ENCODE measurements at places on chromosomes 2 and 18.

GRCh38 chr2:54514822-54515569 is 58.9 kb downstream of the SPTBN1 start:
- no peak for DNase-seq

DNA sequence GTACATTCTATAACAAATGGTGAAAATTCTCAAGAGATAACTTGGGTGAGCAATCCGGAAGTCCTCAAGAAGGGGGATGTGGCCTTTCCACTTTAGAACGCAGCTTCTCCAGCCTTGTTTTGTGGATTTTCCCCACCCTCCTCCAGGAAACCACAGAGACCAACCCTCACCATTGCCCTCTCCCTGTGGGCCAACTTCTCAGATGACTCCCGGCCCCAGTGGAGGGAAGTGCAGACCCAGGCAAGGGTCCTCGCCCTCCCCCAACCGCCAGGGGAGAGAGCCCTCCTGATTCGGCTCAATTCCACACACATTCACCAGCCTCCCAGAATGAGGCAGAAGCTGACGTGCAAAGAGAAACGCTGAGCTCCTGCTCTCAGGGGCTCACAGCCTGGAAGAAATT is 277.2 kb downstream of the EIPR1 start:
- no peak for DNase-seq

DNA sequence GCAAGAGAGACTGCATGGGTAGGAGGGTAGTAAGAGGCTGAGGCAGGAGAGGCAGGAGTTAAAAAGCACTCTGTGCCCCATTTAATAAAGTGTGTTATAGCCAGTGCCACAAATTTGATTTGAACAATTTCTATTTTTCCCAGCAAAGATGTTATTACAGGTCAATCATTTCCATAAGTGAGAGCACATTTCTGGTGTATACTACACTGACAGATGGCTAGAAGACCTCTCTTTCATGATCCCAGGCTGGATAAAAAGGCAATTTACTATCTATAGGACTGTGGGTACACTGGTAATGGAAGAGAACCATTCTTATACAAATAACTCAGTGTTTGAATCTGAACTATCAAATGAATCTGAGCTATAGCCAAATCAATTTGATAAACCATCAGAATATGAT is 176.2 kb downstream of the FSHR start:
- DNase-seq: no peak

GRCh38 chr2:105180491-105180972 is 61.0 kb upstream of the GPR45 start:
- no peak for DNase-seq

- DNase-seq: no peak
Measured at GRCh38 chr2:98696200-98696599, 34.7 kb downstream of the MGAT4A start.

DNA sequence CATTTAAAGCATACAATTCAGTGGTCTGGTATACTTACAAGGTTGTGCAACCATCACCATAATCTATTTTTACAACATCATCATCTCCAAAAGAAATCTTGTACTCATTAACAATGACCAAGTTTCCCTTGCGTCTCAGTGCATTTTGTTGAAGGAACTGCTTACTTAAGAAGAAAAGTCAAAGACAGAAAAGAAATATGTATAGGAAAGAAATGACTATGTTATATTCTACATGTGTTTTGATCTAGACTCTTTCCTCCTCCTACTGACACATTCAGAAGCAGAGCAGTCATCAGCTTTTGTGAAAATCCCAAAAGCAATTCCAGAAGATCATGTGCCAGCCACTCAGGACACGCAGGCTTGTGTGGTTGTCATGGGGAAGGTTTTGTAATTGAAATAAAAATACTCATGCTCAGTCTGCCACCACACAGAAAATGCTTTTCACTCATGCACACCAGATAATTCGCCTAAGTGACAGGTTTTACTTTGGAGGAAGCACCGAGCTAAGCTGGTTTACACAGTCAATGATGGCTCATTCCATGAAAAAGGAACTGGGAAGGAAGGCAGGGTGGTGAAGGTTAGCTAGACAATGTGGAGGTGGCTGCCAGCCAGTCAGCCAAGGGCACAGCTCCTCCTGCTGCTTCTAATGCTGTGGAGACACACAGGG is 158.5 kb upstream of the REV1 start:
- DNase-seq: peak; percentile 84

GRCh38 chr2:1588978-1589621 is 155.2 kb downstream of the PXDN start:
- peak; percentile 67 for DNase-seq

DNA sequence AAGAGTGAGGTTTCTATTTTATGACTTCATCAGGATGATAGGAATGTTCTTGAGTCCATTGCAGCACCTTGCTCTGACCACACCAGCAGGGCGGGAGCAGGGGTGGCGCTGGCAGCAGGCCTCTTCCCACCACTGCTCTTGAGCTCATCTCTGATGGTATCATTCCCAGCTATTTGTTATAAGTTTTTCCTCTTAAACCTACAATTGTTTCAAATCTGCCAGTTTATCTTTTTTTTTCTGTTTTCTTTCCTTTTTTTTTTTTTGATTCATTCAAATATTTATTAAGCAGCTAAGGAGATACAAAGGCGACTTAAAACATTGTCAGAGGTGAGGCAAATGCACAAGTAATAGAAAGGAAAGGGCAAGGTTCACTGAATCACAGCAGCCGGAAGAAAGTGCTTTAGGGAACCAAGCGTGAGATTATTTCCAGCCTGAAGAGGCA is 28.7 kb downstream of the NIFK start:
- peak; percentile 9 for DNase-seq

GRCh38 chr2:18754286-18754685 is 164.9 kb upstream of the NT5C1B start:
- no peak for DNase-seq

GRCh38 chr2:100394111-100394641 is 23.3 kb downstream of the CHST10 start:
- no peak for DNase-seq

DNA sequence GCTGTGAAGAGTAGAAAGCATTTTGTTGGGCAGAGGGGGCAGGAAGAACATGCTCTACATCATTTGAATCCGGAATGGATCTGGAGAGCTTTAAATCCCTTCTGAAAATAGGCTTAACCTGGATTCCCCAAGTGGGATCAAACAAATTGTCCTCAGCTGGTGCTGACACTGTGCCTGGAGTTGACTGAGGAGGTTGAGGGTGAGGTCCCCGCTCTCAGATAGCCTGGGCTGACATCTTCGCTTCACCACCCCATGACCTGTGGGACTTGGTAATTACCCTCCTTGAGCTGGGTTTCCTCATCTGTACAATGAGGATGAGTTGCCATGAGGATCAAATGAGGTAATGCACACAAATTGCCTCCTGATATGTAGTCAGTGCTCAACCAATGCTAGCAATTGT is 117.8 kb upstream of the SMAD2 start:
- DNase-seq: no peak

DNA sequence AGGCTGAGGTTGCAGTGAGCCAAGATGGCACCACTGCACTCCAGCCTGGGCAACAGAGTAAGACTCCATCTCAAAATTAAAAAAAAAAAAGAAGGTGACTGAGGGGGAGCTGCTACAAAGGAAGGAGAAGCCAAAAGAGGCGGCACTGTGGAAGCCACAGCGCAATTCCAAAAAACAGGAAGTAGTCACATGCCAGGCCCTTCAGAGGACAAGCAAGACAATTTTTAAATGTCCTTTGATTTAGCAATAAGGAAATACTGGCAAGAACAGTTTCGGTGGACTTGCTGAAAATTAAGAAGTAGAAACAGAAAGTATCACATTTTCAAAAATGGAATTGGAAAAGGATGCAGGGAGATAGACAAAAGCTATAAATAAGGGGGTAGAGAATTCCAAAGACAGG is 122.8 kb downstream of the OSBPL1A start:
- no peak for DNase-seq

GRCh38 chr2:56291711-56292110 is 107.9 kb downstream of the CCDC85A start:
- DNase-seq: no peak

GRCh38 chr2:110724820-110725219 is 7.6 kb upstream of the ACOXL start:
- DNase-seq: no peak

GRCh38 chr2:194661431-194661830 is 995.6 kb upstream of the SLC39A10 start:
- DNase-seq: no peak

DNA sequence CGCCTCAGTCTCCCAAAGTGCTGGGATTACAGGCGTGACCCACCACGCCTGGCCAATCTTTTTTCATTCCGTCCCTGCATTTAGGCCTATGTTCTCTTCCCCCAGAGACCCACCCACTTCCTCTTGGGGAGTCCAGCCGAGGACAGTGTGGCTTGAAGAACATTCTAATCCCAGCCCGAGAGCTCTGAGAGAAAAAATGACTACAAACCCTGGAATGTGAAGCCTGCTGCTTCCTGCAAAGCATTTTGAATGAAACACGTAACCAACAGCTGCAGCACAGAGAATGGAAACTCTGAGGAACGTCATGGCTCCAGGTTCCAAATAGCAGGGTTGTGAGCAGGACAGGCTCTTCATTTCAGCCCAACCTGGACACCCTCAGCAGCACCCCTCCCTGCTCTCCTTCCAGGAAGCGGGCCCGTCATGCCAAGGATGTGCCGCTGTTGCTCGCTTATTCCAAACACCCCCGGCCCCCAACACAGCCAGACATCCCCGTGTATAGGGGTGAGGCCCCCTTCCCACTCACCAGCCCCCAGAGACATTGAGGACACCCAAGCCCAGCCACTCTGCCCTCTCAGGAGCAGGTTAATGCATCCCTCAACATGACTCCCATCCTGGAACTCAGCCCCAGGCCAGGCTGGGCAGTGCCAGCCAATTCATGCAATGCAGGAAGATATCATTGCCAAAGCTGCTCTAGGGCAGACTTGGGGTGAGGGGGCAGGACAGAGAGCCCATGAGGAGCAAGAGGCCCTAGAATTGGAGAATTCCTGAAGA is 139.8 kb downstream of the ZFP36L2 start:
- peak; percentile 100 for DNase-seq

- no peak for DNase-seq
Measured at GRCh38 chr2:151465771-151466170, 56.1 kb downstream of the RIF1 start.

DNA sequence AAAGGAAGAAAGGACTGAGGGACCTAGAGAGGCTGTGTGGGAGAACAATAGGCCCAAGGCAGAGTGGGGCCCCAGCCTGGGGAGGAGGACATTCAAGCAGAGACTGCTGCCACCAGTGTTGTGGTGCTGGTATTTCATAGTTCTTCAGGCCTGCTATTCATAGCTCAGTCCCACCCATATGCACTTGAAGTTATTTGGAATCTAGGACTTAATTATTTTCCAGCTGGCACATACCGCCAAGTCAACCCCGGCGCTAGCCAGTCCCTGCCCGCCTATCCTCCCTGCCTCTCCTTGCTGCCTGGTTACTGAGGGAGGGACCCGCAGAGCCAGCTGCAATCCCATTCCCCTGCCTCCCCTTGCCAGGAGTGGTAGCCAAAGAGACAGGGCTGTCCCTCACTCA is 141.2 kb downstream of the CABLES1 start:
- no peak for DNase-seq

GRCh38 chr2:12501469-12502158 is 215.1 kb upstream of the TRIB2 start:
- no peak for DNase-seq

GRCh38 chr2:119431155-119431975 is at the start of gene TMEM37:
Gene TMEM37, plus strand, starts transcription at chr2:119431854. Its CDS starts 50 bp downstream, at chr2:119431904.
- peak; percentile 66 for DNase-seq

GRCh38 chr2:9168821-9169221 is 37.8 kb upstream of the ASAP2 start:
- no peak for DNase-seq

DNA sequence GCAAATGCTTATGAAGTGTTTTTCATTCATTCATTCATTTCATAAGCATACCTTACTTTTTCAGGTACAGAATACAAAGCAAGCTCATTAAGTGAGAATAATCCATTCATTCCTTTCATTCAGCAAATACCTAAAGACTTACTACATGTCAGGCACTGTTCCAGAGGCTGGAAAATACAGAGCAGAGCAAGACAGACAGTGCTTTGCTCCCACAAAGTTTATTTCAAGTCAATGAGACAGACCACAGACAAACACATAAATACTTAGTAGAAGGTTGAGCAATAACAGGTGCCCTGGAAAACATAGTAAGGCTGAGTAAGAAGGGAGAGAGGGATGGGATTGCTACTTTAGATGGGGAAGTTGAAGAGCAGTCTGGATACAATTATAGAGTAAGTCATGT is 309.8 kb downstream of the C1D start:
- peak; percentile 78 for DNase-seq

DNA sequence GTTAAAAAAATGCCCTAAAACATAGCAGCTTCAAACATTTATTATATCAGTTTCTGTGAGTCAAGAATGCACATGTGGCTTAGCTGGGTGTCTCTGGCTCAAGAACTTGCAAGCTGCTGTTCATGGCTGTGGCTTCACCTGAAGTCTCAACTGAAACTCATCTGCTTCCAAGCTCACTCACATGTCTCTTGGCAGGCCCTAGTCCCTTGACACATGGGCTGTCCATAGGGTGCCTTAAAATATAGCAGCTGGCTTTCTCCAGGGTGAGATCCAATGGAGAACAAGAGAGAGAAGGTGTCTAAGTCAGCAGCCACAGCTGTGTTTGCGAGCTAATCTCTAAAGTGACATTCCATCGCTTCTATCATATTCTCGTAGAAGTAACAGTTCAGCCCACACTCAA is 152.8 kb downstream of the DSEL start:
- DNase-seq: peak; percentile 2

GRCh38 chr2:27118525-27119329 is at the start of gene CGREF1:
Gene CGREF1, minus strand, starts transcription at chr2:27119128. Its CDS starts 14,762 bp downstream, at chr2:27104366.
- DNase-seq: no peak

DNA sequence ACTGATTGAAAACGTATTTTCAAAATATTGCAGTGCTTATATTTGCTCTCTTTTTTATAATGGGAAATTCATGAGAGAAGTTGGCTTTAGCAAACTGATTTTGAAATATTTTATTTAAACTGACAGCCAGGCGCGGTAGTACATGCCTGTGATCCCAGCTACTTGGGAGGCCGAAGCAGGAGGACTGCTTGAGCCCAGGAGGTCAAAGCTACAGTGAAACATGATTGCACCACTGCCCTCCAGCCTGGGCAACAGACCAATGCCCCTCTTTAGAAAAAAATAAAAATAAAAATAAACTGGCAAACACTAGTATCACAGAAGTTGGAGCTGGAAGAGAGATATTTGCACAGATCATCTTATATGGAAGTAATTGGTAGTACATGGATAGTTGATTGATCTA is 20.7 kb downstream of the ZBTB7C start:
- DNase-seq: no peak

DNA sequence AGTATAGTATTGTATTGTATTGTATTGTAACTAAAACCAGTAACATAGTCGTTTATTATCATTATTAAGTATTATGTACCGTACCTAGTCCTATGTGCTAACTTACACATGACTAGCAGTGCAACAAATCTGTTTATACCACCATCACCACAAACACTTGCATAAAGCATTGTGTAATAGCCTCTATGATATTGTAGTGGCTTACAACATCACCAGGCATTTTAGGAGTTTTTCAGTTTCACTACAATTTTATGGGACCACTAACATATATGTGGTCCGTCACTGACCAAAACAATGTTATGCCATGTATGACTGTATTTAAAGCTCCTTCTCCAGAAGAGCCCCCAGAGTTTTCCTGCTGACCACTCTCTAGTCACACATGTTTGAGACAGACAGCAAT is 306.2 kb downstream of the SETBP1 start:
- peak; percentile 33 for DNase-seq
